ENCODE measurements at places on chromosomes 3 and 15. TPM values are rescaled to one million over a fixed set of nuclear protein-coding genes. Genes with fewer than 3 reads are reported as not detected.

Gene LYSMD4
- 13.0 TPM for total RNA-seq

Gene CIB2
- 2.2 TPM for total RNA-seq

Gene HDAC11
- total RNA-seq, result 0.99 TPM

Gene ABI3BP
- 0.16 TPM for total RNA-seq

Gene FRMD5
- total RNA-seq, result not detected

Gene TWF2
- 162 TPM for total RNA-seq

Gene ROBO2
- not detected for total RNA-seq

Gene DAZL
- not detected for total RNA-seq

Gene NEIL1
- total RNA-seq, result 2.8 TPM

DNA sequence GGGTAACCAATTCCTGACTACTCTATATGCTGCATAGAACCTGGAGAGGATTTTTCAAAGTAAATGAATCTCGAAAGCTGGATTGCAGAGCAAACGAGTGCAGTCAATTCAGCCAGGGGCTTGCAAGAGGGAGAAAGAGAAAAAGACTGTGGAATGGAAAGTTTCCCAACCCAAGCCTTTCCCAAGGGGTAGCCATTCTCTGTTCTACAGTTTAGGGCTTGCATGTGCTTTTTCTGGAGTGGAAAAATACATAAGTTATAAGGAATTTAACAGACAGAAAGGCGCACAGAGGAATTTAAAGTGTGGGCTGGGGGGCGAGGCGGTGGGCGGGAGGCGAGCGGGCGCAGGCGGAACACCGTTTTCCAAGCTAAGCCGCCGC lies 511 bp upstream of the RARB start:
- DNase-seq, result no peak

GRCh38 chr3:185631108-185631507 lies 45.0 kb downstream of the SENP2 start:
- no peak for DNase-seq

- DNase-seq, result no peak
Observed at GRCh38 chr3:105401691-105402149, 35.0 kb downstream of the ALCAM start.

DNA sequence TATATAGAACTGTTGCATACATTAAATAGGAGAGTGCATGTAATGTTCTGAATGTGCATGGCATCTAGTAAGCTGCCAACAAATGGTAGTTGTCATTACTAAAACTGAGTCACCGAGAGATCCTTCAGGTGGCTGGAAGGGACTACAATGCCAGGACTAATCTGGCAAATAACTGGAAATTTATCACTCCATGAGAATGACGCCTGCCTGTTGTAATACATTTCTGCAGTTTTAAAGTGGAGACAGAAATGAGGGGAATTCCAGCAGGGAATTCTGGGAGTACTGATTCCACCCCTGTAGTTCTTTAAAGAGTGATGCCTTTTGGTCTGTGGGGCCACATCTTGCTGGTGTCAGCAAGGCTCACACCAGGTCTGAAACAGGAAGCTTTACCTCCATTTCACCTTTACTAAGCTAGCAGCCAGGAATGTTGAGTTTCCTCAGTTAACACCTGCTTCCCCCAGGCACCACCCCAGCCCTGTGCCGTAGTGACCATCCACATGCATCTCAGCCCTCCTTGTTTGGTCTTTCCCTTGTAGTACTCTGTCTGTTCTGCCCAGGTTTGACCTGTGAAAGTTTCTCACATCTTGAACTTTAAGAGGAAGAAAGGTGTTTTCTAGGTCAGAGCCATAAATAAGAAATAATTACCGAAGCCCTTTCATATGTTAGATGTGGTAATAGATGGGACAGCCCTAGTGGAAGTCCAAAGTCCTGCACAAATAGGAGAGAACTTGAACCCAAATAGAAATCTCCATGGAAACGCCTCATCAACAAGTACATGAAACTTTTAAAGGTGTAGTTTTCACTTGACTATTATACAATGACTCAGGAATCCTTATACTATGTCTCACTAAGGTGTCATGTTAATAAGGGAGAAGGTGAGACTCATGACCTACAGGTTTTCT lies 56.7 kb upstream of the LMOD3 start:
- no peak for DNase-seq

DNA sequence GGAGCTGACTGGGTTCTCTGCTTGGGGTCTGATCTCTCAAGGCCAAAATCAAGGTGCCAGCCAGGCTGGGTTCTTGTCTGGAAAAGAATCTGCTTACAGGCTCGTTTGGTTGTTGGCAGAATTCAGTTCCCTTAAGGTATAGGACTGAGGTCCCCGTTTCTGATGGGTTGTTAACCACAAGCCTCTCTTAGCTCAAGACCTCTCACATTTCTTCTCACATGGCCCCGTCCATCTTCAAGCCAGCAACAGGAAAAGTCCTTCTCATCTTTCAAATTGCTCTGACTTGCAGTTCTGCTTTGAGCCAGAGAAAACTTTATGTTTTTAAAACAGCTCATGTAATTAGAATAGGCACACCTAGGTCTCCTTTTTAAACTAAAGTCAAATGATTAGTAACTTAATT lies 20.4 kb downstream of the UACA start:
- DNase-seq, result no peak

DNA sequence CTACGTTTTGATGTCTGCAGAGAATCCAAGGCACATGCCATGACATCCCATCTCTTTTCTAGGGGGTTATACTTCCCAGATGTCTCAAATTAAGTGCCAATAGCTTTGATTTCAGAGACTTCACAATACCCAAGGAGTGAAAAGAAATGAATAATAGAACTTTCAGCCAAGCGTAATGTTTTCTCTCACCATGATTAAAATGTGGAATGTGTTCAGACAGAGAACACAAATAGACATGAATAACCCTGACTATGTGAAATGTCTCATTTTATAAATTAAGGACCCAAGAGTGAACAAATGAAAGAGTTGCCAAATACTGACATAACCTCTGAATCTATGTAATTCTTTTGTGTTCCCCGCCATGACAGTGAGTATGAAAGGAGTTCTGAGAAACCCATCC lies 123.6 kb upstream of the GAP43 start:
- DNase-seq, result no peak

DNA sequence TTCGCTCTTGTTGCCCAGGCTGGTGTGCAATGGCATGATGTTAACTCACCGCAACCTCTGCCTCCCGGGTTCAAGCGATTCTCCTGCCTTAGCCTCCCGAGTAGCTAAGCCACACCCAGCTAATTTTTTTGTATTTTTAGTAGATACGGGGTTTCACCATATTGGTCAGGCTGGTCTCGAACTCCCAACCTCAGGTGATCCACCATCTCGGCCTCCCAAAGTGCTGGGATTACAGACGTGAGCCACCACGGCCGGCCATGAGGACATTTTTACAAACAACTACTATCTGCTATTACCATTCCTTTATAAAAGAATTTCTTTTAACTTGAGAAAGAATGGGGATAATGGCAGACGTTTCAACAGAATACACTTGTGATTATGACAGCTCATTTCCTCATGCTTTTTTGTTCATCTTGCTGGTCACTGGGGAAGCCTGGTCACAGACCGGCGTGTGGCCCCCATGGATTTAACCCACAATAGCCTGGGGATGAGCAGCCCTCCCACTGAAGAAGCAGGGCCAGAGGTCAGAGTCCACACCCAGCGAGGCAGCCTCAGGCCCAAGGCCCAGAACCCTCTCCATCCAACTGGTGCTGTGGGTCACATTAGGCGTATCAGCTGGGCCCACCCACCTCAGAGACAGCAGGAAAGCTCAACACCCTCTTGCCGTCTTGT lies 112.0 kb downstream of the LIPC start:
- DNase-seq, result no peak

- no peak for DNase-seq
Observed at GRCh38 chr15:60386615-60387014, 11.2 kb downstream of the ANXA2 start.

DNA sequence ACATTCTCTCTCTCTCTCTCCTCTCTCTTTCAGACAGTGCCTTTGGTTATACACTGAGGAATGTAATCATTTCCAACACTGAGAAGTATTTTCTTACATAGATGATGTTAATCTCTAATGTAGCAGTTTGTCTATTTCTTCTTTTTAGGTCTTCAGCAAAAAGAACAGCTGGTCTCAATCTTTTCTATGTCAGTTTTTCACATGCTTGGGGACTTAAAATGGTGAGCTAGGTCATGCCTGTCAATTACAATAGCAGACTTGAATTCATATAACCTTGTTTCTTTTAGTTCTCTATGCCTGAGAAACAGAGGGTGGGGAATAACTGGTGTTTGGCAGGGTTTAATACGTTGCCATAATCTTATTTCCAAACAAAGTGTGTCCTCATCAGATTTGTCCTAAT lies 786.2 kb downstream of the SQOR start:
- DNase-seq, result no peak

DNA sequence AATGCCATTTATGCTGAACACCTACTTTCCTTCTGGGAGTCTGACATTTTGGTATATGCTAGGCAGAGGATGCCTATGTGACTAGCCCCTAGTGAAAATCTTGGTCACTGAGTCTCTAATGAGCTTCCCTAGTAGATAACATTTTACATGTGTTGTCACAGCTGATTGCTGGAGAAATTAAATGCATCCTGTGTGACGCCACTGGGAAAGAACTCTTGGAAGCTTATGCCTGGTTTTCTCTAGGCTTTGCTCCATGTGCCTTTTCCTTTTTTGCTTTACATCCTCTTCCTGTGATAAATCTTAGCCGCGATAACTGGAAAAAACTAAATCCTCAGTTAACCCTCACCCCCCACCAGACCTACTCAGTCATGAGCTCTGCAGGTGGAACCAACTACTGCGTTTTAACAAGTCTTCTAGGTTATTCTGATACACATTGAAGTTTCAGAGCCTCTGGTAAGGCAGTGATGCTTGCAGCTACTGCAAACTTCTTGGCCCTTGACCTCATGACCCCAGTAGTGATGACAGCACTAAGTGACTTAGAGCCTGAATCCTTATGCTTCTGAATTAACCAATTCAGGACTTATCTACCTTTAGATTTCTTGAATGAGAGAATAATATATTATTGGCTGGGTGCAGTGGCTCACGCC lies 292.4 kb upstream of the SOX14 start:
- DNase-seq, result no peak

DNA sequence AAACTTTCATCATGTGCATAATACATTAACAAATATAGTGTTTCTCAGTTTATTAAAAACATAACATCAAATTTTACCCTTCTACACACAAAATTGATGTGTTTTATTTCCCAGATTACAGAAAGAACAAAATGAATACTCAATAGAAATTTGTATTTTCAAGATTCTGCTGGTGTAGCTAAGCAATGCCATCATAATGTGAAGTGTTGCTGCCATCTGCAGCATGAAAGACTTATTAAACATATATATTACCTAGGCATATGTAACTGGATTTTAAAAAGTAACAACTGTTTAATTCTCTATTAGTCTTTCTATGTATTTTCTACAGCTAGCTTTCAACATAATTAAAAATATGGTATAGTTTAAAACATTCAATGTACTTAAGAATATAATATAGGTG lies 27.5 kb downstream of the PLSCR5 start:
- peak; percentile 53 for DNase-seq

DNA sequence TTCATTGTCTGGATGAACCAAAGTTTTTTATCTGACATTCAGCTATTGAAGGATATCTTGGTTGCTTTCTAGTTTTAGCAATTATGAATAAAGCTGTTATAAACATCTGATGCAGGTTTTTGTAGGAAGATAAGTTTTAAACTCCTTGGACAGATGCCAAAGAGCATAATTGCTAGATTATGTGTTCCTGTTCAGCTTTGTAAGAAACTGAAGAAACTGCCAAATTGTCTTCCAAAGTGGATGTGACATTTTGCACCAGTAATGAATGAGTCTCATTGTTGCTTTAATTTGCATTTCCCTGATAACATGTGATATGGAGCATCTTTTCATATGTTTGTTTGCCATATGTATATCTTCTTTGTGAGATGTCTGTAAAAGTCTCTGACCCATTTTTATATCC lies 239.9 kb upstream of the TTC14 start:
- no peak for DNase-seq

DNA sequence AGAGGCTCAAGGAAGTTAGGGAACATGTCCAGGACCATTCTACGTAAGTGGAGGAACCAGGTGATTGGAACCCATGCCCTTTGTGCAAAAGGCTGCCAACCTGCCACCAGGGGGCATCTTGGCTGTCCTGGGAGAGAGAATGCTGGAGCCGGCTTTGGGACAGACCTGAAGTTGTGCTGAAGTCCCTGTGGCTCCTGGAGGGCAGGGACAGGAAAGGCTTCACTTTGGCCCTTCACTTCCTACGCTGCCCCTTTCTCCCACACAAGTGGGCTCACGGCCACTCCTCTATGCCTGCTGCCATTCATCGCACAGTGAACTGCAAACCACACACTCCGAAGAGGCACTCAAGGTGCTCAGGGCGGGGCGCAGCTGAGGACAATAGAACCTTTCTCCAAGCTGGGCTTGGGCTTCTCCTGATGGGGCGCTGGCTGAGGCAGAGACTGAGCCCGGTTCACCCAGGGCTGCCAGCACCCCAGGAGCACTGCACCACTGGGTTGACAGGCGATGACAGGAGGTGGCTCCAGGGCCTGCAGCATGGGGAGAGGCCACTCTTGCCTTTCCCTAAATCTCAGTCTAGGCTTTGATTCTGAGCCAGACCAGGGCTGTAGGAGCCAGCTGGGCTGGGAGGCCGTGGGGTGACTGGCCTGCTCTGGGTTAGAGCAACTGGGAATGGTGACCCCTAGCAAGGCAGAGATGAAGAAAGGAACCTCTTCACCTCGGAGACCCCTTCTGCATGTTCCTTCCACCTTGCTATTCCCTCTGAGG lies 8.4 kb downstream of the SHF start:
- DNase-seq, result peak; percentile 50

DNA sequence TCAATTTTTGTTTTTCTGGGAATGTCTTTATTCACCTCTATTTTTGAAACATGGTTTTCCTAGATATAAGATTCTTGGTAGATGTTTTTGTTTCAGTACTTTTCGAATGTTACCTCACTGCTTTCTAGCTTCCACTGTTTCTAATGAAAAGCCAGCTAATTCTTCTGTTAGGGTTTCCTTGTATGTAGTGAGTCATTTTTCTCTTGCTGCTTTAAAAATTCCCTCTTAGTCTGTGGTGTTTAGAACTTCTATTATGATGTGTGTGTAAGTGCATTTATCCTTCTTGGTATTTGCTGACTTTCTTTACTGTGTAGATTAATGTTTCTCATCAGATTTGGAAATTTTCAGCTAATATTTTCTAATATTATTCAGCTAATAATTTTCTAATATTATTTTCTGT lies 151.1 kb upstream of the OSTN start:
- DNase-seq, result no peak

DNA sequence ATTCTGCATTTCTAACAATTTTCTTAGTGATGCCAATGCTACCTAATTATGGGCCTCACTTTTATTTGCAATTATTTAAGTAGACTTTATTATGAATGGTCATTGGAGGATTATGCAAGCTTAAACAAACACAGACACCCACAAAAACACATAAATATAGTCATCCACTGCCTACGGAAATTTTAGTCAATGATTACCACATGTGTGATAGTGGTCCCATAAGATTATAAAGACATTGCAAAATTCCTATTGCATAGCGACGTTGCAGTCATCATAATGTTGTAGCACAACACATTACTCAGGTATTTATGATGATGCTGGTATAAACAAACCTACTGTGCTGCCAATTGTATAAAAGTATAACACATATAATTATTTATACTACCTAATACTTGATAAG lies 247.8 kb upstream of the ALCAM start:
- no peak for DNase-seq

Data from activated CD8-positive, alpha-beta T cell treated with anti-CD3 and anti-CD28 coated beads, Interleukin-2, amount 10 ng/mL, durations not matched to agents 7 days and 5 days (primary cell).